Activated T-cell treated with anti-CD3 and anti-CD28 coated beads for 4 hours (primary cell): ENCODE measurements at places on chromosomes 2 and 18.

DNA sequence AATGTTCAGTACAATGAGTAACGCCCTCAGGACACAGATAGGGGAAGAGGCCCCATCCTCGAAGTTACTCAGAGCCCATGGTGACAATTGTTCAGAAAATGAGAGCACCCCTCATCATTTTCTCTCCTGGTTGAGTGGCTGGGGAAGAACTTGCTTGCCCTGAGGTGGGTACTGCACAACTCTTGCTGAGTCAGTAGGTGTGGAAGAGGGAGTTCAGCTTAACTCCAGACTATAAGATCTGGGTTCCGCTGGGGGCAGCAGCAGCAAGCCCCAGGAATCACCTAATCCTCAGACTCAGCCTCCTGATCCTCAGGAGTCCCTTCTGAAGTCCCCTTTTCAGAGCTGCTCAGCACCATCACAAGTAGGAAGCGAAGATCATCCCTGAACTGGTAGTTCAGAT lies 123.7 kb downstream of the PIEZO2 start:
- no peak for DNase-seq

DNA sequence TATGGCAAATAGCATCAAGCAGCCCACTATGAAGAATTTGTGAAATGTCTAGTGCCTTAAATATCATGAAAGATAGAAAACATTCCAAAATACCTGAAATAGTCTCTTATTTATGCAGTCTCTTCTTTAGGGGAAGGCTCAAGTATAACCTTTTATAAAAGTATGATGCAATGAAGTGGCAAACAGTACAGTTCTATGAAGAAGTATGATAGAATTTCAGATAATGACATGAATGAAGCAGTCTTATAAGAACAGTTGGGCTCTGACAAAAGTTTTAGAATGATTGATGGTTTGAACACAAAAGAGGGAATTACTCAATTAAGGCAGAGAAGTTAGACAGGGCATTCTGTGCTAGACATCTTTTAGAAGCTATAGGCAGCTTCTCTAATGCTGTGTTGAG lies 1791.8 kb upstream of the PIK3C3 start:
- no peak for DNase-seq

- DNase-seq, result no peak
Observed at GRCh38 chr2:164456619-164457018, 164.7 kb downstream of the GRB14 start.

DNA sequence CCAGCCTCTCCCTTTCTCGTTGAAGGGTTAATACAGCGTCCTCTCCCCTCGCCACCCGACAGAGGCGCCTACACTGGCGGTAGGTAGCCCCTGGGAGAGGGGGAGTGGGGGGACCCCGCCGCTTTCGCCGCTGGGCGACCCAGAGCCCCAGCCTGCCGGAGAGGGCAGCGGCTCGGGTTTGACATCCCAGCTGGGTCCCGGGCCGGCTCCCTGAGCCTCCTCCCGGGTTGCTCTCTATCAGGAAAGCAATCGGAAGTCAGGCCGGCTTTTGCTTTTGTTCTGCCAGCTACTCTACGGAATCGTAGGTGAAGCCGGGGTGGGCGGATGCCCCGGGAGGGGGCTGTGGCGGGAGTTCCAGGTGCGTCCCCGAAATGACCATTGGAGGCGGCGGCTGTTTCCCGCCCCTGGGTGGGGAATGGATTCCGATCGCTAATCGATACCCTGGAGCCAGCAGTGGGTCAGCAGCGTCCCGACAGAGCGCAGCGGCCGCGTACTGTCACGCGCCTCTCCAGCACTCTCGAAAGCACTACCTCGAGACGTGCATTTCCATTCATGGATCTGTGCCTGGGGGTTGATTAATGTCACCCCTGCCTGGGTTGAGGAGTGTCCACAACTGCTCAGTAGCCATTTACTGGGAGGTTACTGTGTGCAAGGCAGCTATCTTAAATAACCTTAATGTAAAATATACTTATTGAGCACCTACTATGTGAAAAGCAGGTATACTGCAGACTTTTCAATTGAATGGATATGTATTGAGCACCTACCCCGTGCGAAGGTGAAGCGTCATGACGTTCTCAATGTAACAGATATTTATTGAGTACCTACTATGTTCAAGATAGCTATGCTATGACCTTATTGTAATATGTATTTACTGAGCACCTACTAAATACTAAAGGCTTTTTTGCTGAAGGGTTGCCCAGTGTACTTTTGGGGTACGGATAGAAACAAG lies 1.1 kb downstream of the MAPK4 start:
- no peak for DNase-seq

- no peak for DNase-seq
Observed at GRCh38 chr18:13556502-13556901, 169.9 kb downstream of the FAM210A start.

GRCh38 chr2:69601179-69601612 lies 42.3 kb downstream of the AAK1 start:
- DNase-seq, result no peak

DNA sequence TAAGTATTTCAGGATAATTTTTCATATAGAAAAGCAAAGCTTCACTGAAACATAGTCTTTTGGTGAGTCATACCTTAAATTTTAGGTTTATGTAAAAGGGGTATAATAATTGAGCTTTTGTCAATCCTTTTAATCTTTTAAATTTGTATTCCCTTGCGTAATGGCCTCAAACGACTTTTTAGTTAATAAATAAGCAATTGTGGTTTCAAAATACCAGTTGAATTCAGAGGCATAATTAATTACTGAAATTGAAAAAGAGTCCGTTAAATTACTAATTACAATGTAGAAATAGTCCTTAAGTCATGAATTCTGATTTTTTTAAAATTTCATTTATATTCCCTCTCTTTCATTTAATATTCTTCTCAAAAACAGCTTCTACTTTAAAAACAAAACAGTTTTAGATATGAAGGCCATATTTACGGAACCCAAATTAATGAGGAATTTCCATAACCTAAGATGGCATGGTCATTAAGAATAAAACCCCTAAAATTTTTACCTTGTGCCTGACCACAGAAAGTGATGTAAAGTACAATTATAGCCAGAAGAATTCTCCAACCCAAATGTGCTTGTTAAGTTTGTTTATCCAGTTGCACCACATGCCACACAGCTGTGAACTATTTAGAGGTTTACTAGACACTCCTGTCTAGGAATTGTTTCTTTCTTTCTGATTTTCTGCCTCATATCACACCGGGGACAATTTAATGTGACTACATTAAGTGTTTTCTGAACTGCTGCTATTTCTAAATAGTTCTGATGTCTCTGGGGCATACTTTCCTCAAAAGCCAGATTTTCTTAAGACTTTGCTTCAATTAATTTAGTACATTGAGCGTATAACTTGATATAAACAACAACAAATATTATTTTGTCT lies 60.7 kb upstream of the ITGA4 start:
- no peak for DNase-seq

- DNase-seq, result no peak
Observed at GRCh38 chr2:215436705-215437565, 1.1 kb upstream of the FN1 start.

DNA sequence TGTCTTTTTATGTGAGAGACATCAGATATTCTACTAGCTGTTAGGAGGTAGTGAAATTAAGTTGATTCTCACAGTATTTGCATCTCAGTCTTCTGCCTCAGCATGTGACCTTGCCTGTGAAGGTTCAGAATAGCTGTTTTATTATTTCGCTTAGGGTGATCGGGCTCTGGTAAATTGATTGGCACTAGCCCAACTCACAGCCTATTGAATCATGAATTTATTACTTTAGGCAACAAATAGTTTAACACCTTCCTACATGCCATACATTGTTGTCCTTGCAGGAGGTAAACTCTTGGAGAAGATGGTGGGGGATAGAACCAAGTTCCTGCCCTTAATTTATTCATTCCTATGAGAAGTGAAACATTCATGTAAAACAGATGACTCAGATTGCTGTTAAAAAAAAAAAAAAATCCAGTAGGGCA lies 101.9 kb downstream of the GPD2 start:
- DNase-seq, result no peak

- DNase-seq, result no peak
Observed at GRCh38 chr2:108593547-108594098, 59.4 kb downstream of the LIMS1 start.

GRCh38 chr2:41853427-41854191 lies 194.2 kb upstream of the PKDCC start:
- DNase-seq, result no peak

- no peak for DNase-seq
Observed at GRCh38 chr2:50564766-50565165, 467.2 kb downstream of the NRXN1 start.

DNA sequence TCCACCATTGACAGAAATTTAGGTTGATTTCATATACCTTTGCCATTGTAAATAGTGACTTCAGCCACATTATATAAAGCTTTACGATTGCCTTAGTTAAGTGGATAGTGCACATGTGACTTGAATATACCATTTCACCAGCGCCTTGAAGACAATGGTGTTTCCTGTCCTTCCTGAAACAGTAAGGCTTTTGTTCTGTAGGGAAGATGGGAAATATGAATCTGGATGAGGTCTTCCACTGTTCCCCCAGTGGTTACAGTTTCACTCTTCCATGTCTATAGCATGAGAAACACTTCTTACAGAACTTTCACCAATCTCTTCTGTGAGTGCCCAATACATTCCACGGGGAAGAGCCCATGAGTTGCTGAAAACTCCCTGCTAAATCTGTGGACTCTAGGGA lies 240.5 kb downstream of the TRIB2 start:
- DNase-seq, result no peak

DNA sequence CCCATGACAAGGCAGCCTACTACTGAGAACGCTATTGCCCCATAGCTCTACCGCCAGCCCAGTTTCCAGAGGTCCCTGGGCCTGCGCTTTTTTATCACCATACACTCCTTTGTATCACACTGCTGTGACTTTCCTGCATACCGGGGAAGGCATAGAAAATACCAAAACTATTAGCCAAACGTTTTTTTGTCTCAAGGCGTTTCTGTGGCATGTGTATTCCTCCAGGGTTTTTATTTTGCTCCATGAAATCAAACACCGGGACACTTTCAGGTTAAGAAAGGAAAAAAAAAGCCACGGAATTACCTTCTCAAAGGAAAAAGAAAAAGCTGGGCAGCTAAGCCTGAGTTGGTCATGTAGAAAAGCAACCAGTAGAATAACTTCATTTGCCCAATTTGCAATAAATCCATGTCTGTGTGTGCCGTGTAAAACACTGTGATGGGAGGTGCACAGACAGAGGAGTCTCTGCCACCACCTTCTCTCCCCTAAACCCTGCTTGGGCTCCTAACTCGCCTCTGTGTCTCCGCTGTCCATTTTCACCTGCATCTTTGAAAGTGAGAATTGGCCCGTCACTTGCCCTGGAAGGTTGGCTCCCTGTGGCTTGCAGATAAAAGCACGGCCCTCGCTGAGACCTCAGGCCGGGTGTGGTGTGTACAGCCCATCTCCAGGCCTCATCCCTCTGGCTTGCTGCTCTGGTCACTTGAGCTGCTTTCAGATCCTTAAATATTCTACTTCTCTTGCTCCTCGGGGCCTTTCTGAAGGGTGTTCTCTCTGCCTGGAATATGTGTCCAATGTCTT lies 1.7 kb downstream of the AMER3 start:
- no peak for DNase-seq

GRCh38 chr2:165877565-165878550 lies 75.7 kb downstream of the TTC21B start:
- DNase-seq, result no peak

DNA sequence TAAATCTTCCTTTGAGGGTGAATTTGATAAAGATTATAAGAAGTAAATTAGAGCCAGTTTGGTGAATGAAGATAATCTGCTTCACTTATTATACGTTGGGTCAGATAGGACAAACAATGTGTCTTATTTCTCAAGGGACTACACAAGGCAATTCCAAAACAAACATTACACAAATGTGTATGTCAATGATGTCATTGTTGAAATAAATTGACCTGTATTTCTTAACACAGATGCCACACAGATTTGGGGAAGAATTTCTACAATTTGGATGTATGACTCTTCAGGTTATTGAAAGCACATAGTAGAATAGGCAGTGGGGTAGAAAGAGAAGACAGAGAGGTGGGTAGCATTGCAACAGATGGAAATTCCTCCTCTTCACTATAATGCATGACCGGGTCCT lies 6.9 kb upstream of the CRIM1 start:
- DNase-seq, result no peak

GRCh38 chr2:46315103-46315890 lies 18.1 kb downstream of the EPAS1 start:
- no peak for DNase-seq
